ENCODE measurements at places on chromosomes 12 and 14.
A peak's percentile ranks its signal among the peaks of the same experiment; 100 is the strongest.

GRCh38 chr14:21048638-21049037 lies 6.5 kb downstream of the RNASE7 start:
- DNase-seq: no peak

GRCh38 chr14:36362648-36363047 lies 42.2 kb upstream of the MBIP start:
- no peak for DNase-seq

DNA sequence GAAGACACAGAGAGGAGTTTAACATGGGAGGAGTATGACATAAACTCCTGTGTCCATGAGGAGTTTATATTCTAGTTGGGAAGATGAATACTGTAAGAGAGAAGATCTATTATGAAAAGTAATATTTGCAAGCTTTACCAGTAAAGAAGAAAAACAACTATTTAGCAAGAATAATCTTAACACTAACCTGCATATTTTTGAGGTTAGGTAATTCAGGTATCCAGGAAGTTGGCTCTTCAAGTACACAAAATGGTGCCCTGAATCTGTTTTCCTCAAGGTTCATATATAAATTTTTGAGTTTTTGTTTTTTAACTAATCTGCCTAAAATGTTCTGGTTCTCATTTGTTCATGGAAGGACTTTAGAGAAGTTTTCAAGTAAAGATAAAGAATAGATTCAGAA lies 33.9 kb upstream of the KCNMB4 start:
- DNase-seq: no peak

GRCh38 chr14:23285530-23286019 lies 357 bp downstream of the HOMEZ start:
- DNase-seq: no peak

DNA sequence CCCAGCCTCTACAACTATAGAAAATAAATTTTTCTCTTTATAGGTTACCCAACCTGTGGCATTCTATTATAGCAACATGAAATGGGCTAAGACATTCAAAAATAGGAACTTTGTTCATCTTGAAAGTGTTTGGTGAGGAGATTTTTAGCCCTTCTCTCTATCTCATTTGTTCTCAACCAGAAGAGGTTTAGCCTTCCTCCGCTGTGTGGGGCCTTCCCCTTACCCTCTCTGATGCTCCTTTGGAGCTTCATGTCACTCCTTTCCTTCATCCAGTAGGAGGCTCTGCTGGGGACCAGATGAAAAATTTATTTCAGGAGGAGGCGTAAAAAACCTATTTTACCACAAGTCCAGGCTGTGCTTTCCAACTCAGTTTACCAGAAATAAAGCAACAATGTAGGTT lies 94.1 kb downstream of the RTN1 start:
- no peak for DNase-seq

- DNase-seq: no peak
Measured at GRCh38 chr12:96054244-96054610, 18.8 kb upstream of the LTA4H start.

GRCh38 chr14:78341827-78342389 lies 171.7 kb downstream of the NRXN3 start:
- no peak for DNase-seq

DNA sequence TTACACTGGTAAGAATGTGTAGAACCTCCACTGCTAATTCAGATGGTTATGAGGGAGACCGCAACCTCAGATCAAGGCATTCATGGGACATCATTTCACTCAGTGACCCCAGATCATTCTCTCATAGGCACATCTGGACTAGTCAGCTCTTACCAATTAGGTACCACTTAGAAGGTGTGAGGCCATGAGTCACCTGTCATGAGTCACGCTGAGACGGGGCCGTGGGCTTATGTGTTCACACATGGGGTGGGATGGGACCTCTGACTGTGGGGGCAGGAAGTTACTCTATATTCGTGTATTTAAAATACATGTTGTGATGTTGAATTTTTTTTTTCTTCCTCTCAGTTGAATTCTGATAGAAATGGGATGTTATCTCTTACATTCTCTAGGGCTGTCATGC lies 55.9 kb downstream of the CCDC92 start:
- DNase-seq: no peak

- no peak for DNase-seq
Measured at GRCh38 chr14:20714593-20715250, 26.2 kb downstream of the ANG start.

DNA sequence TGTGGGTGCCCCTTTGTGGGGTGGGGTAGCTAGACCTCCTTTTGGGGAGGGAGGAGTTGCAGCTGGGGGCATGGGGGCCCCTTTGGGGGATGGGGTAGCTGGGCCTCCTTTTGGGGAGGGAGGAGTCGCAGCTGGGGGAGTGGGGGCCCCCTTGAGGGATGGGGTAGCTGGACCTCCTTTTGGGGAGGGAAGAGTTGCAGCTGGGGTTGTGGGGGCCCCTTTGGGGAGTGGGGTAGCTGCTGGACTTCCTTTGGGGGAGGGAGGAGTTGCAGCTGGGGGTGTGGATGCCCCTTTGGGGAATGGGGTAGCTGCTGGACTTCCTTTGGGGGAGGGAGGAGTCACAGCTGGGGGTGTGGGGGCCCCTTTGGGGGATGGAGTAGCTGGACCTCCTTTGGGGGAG lies 7.0 kb downstream of the NACA start:
- DNase-seq: no peak

DNA sequence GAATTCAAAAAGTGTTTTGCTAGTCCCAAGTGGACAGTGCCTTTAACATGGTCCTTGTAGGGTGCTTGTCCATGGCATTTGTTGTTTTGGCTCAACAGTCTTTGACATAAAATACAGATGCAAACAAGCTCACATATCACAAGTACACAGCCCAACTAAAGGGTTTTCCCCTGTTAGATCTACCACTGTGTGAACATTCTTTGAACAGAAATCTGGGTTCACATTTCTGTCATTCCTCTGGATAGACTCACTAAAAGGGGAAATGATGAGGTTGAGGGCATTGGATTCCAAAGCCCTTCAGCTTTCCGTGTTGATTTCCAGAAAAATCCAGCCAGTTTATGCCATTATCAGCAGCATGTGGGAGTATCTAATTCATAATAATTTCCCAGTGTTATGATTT lies 54.1 kb downstream of the EP400 start:
- no peak for DNase-seq

- no peak for DNase-seq
Measured at GRCh38 chr14:42778984-42779383, 1172.3 kb downstream of the LRFN5 start.

DNA sequence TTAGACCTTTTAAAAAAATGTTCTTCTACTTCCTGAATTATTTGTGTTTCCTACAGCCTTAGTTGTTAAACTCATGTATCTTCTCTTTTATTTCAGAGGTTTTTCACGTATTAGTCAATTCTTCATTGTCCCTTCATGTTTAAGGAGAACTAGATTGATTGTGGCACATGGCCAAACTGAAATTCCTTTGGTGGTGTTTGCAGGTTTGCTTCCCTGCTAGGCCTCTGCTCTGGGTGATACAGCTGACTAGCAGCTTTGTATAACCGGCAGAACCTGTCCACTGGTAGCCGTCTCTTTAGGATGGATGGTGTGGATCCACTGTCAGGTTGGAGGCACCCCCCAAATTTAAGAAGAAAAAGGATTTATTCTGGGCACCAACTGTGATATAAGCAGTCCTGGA lies 262.1 kb downstream of the FBXL14 start:
- no peak for DNase-seq

- DNase-seq: no peak
Measured at GRCh38 chr12:80598004-80598606, 109.3 kb upstream of the MYF6 start.

DNA sequence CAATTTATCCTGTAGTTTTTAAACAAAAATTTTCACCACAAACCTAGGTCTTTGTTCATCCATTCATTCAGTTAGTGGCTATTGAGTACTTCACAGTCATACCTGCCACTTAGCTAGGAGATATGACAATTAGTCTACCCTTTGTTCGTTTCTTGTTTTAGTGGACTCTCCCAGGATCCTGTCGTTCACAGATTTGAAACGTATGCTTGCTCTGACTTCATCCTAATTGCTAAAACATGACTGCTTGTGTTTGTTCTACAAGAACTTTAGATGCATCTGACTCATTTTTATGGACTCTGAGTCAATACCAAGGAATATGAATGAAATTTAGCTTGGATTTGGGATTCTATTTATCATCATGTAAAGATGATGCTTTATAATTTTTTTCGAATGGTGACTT lies 69.5 kb downstream of the TBC1D30 start:
- no peak for DNase-seq

- DNase-seq: peak; percentile 22
Measured at GRCh38 chr12:106790020-106790419, 15.5 kb downstream of the RIC8B start.

DNA sequence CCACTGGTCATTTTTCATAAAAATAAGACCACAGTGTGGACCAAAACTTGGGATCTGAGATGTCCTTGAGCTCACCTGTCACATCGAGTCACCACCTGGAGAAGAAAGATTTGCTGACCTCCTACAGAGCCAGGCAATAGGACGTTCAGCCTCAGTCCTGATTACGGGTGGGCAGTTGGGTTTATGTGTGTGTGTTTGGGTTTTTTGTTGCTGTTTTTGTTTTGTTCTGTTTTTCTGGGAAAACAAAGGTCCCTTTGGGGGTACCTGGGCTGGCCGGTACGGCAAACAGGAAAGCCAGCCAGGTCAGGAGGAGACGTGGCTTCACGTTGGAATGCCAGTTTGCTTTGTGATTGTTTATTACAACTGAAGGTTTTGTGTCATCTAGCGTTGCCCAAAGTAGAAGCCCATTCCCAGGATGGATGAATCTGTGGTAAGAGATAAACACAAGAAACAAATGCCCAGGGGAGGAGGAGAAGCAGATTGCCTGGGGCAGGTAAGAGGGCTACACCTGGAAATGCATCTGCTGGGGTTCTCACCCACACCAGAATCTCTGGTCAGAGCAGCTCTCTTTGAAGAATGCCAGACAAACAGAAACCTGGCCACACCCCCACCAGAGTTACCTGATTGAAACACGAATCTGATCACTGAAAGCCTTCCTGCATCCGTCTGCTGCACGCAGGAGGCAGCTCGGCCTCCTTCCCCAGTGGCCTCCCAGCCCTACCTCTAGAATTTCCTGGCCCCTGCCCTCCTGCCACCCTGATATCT lies 100.1 kb upstream of the DIO3 start:
- no peak for DNase-seq

- no peak for DNase-seq
Measured at GRCh38 chr14:94494085-94494484, 15.2 kb downstream of the SERPINA12 start.

DNA sequence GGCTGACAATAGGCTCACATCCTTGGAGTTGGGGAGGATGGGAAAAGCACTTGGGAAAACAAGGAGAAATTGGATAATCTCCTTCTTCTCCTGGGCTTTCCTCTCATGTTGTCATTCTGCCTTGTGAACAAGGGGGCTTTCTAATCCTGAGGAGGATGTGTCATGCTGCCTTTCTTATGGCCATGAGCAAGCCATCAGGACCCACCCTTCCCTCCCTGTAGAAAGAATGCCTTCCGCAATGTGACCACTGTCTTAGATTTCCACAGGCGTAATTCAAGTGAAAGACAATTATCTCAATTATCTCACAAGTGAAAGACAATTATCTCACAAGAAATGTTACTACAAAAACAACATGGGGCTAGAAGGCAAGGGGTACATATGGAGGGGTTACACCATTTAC lies 3.0 kb upstream of the OR6S1 start:
- DNase-seq: no peak

- no peak for DNase-seq
Measured at GRCh38 chr14:80845856-80846255, 95.7 kb downstream of the CEP128 start.

DNA sequence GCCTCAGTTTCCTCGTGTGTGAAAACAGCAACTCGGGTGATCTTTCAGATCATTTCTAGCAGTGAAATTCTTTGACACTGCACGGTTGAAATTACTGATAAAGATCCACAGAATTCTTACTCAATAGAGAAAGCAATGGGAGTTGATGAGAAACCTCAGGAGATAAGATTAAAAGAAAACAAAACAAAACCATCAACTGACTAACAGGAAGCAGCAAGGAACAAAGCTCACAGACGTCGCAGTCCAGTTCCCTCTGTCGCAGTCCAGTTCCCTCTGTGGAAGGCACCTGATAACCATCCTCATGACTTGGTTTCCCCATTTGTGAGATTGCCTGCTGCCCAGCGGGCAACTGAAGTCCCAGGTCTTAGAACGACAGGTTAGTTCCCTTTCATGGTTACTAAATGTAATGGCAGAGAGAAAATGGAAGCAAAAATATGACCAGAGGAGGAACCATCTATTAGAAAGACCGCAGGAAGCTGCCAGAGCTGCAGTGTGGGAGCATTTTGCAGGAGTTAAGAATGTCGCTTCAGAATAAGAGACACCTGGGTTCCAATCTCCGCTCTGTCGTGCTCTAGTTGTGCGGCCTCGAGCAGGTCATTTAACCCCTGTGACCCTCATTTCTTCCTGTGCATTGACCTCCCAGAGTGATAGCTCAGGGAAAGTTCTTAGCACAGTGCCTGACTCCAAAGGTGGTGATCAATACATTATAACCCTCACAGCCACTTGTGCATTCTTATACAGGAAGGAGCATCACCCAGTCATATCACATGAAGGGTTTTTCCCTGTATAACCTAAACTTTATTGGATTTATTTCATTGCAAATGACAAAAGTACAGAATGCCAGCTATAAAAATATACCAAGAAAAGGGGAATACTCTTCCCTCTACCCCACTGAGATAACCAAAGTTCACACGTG lies 5.1 kb upstream of the MED13L start:
- no peak for DNase-seq

DNA sequence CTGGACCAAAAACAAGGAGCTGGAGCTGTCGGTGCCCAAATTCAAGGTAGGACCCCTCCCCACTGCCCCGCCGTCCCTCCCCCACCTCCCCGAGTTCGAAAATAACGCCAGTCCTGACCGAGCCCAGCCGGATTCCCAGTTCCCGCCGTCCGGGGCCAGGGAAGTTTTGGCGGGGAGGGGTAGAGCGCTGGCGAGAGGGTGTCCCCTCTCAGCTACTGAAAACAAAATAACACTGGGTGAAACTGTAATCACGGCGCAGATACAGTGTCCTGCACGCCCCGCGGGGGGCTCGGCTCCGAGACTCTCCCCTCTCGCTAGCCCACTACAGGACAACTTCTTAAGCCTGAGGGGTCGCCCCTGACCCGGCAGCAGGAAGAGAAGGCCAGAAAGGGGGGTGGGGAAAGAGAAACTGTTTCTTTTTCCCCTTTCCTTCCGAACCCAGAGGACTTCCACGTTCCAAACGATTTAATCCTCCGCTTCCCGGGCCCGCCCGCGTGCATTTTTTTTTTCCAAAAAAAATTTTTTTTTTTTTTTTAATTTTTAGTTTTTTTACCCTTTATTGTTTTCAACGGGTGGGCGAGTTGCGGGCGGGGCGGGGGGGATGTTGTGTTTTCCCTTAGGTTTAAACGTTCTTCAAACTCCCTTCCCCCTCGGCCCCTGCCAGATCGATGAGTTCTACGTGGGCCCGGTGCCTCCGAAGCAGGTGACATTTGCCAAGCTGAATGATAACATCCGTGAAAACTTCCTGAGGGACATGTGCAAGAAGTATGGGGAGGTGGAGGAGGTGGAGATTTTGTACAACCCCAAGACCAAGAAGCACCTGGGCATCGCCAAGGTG lies 1.6 kb downstream of the SETD1B start:
- no peak for DNase-seq
